Esophagus muscularis mucosa (tissue), 4 donors: ENCODE measurements at places on chromosomes 6 and 20.

- H3K27me3 ChIP-seq, result no peaks in the 10 kb centered on the region
- H3K4me3 ChIP-seq, result no peak overlapping the region
- H3K4me1 ChIP-seq, result no peaks in the 10 kb centered on the region
- DNase-seq, result no peak
- H3K27ac ChIP-seq, result no peak overlapping the region
Measured at GRCh38 chr20:37871751-37872150, 31.2 kb upstream of the VSTM2L start.

- H3K4me1 ChIP-seq, result peaks cover 8% of the 10 kb centered on the region
- H3K36me3 ChIP-seq, result no peaks in the 10 kb centered on the region
- no peak overlapping the region for H3K27ac ChIP-seq
- H3K27me3 ChIP-seq, result no peaks in the 10 kb centered on the region
- DNase-seq, result no peak
Measured at GRCh38 chr6:153090241-153090930, 40.7 kb downstream of the RGS17 start.

GRCh38 chr20:58650181-58650775 is 805 bp upstream of the STX16 start:
- H3K27ac ChIP-seq, result peak overlapping the region; percentile 95
- no peaks in the 10 kb centered on the region for H3K27me3 ChIP-seq
- no peaks in the 10 kb centered on the region for H3K36me3 ChIP-seq
- H3K4me3 ChIP-seq, result peak overlapping the region; percentile 88
- DNase-seq, result peak; percentile 85
- H3K4me1 ChIP-seq, result peaks cover 32% of the 10 kb centered on the region

GRCh38 chr6:143695969-143696663 is 18.4 kb downstream of the PHACTR2 start:
- no peaks in the 10 kb centered on the region for H3K27me3 ChIP-seq
- H3K36me3 ChIP-seq, result no peaks in the 10 kb centered on the region
- peak overlapping the region; percentile 55 for H3K27ac ChIP-seq
- no peak overlapping the region for H3K4me3 ChIP-seq

DNA sequence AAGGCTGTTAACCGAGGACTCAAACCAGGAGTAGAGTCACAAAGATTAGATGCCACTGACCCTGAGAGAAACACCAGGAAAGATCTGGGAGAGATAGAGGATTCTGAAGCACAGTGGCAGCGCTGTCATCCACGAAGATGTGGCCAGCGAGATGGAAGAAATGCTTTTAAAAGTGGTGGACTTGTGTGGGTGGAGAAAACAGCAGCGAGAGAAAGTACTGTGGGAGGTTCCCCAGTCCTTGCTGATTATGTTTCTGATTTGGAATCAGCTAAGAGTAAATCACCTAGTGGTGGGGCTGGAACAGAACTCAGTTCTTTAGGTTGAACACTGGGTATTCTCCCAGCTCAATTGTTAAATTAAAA is 435 bp upstream of the ZNF322 start:
- H3K27ac ChIP-seq, result peak overlapping the region; percentile 86
- H3K36me3 ChIP-seq, result peaks cover 19% of the 10 kb centered on the region
- H3K4me1 ChIP-seq, result peaks cover 44% of the 10 kb centered on the region
- DNase-seq, result peak; percentile 92
- no peaks in the 10 kb centered on the region for H3K27me3 ChIP-seq
- peak overlapping the region; percentile 82 for H3K4me3 ChIP-seq

DNA sequence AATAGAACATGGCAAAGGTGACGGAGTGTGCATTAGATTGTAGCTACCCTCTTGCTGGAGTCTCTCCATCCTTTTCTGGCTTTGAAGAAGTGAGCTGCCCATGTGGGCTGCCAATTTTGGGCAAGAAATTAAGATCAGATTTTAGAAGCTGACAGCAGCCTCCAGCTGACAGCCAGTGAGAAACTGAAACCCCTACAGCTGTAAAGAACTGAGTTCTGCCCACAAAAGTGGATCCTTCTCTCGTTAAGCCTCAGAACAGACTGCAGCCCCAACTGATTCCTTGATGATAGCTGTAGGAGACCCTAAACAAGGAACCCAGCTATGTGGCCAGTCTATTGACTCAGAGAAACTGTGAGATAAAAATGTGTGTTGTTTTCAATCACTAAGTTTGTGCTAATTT is 134.1 kb downstream of the CD109 start:
- no peak overlapping the region for H3K27ac ChIP-seq
- no peaks in the 10 kb centered on the region for H3K4me1 ChIP-seq
- H3K27me3 ChIP-seq, result no peaks in the 10 kb centered on the region
- DNase-seq, result no peak
- H3K4me3 ChIP-seq, result no peak overlapping the region

GRCh38 chr6:15904651-15905376 is 224.1 kb upstream of the MYLIP start:
- no peak overlapping the region for H3K4me3 ChIP-seq
- H3K27me3 ChIP-seq, result no peaks in the 10 kb centered on the region
- no peaks in the 10 kb centered on the region for H3K4me1 ChIP-seq
- no peak for DNase-seq
- no peak overlapping the region for H3K27ac ChIP-seq

GRCh38 chr20:31560746-31561598 is 44.1 kb upstream of the ID1 start:
- H3K4me3 ChIP-seq, result no peak overlapping the region
- DNase-seq, result no peak
- H3K27ac ChIP-seq, result peak overlapping the region; percentile 78
- H3K36me3 ChIP-seq, result peaks cover 25% of the 10 kb centered on the region
- H3K27me3 ChIP-seq, result no peaks in the 10 kb centered on the region

DNA sequence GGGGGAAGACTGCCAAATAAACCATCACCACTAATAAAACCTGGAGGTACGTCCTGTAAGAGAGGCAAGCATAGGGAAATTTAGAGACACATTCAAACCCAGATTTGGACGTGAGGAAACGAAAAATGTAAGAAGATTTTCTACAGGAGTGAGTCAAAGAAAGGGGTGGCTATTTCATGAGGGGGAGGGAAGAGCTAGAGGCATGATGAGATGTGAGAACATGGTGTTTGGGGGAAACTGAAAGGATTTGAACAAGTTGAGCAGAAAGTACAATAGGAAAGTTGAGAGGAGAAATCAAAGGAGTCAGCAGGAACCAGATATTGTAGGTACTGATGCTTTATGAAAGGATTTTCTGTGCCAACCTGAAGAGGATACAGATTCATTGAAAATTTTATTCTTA is 179.1 kb upstream of the HS3ST5 start:
- no peaks in the 10 kb centered on the region for H3K36me3 ChIP-seq
- no peak for DNase-seq
- no peak overlapping the region for H3K27ac ChIP-seq
- no peaks in the 10 kb centered on the region for H3K4me1 ChIP-seq

- no peak for DNase-seq
- no peaks in the 10 kb centered on the region for H3K27me3 ChIP-seq
- no peak overlapping the region for H3K4me3 ChIP-seq
- no peaks in the 10 kb centered on the region for H3K4me1 ChIP-seq
- H3K27ac ChIP-seq, result no peak overlapping the region
Measured at GRCh38 chr6:165920896-165921671, 246.6 kb downstream of the TBXT start.

- H3K27ac ChIP-seq, result no peak overlapping the region
- H3K27me3 ChIP-seq, result no peaks in the 10 kb centered on the region
- H3K36me3 ChIP-seq, result no peaks in the 10 kb centered on the region
Measured at GRCh38 chr6:138196122-138196738, 22.1 kb downstream of the PBOV1 start.

GRCh38 chr6:39602601-39603519 is 122.3 kb downstream of the KIF6 start:
- H3K36me3 ChIP-seq, result no peaks in the 10 kb centered on the region
- no peak for DNase-seq
- H3K27me3 ChIP-seq, result no peaks in the 10 kb centered on the region
- peaks cover 28% of the 10 kb centered on the region for H3K4me1 ChIP-seq

DNA sequence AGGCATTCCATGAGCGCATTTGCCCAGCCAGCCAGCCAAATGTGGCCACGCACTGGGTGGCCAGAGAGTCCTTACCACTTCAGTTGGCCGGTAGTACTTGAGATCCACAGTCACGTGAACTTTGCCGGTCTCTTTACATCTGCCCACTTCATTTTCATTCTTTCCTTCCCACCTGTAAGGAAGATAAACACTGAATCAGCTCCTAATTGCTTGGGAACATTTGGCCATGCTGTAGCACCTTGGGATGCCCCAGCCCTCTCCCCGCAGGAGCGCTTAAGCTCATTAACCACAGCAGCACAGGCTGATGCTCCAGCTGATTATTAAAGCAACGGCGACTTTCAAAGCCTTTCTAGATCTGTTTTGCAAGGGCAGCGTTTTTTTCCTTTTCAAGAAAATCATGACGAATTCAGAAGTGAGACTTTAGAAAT is 116.6 kb downstream of the FOXC1 start:
- H3K36me3 ChIP-seq, result no peaks in the 10 kb centered on the region
- H3K27ac ChIP-seq, result no peak overlapping the region
- H3K27me3 ChIP-seq, result no peaks in the 10 kb centered on the region
- no peaks in the 10 kb centered on the region for H3K4me1 ChIP-seq

- no peak overlapping the region for H3K4me3 ChIP-seq
- H3K36me3 ChIP-seq, result no peaks in the 10 kb centered on the region
- no peak for DNase-seq
- no peaks in the 10 kb centered on the region for H3K27me3 ChIP-seq
- no peaks in the 10 kb centered on the region for H3K4me1 ChIP-seq
- no peak overlapping the region for H3K27ac ChIP-seq
Measured at GRCh38 chr20:32007787-32008616, 2.2 kb upstream of the CCM2L start.

GRCh38 chr6:49513153-49513989 is 13.6 kb downstream of the GLYATL3 start:
- H3K36me3 ChIP-seq, result no peaks in the 10 kb centered on the region
- no peak for DNase-seq
- H3K4me3 ChIP-seq, result no peak overlapping the region
- H3K27me3 ChIP-seq, result no peaks in the 10 kb centered on the region
- H3K4me1 ChIP-seq, result no peaks in the 10 kb centered on the region
- H3K27ac ChIP-seq, result no peak overlapping the region

DNA sequence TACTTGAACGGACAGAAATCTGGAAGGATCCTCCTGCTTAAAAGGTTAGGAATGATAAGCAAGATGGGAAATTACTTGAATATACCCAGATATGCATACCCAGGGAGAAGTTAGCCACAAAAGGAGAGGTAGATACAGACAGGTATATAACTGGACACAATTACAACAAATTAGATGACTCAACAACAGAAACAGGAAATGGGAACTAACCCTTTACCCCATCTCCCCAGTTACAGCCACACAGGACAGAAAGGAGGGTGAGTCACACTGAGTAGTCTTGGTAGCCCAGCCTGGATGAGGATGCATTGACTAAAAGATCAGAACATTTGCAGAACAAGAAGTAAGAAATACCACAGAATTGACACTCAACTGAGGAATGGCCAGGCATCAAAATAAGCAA is 61.2 kb downstream of the C6orf52 start:
- no peak overlapping the region for H3K4me3 ChIP-seq
- H3K27me3 ChIP-seq, result no peaks in the 10 kb centered on the region
- H3K27ac ChIP-seq, result no peak overlapping the region
- H3K36me3 ChIP-seq, result no peaks in the 10 kb centered on the region
- H3K4me1 ChIP-seq, result no peaks in the 10 kb centered on the region

DNA sequence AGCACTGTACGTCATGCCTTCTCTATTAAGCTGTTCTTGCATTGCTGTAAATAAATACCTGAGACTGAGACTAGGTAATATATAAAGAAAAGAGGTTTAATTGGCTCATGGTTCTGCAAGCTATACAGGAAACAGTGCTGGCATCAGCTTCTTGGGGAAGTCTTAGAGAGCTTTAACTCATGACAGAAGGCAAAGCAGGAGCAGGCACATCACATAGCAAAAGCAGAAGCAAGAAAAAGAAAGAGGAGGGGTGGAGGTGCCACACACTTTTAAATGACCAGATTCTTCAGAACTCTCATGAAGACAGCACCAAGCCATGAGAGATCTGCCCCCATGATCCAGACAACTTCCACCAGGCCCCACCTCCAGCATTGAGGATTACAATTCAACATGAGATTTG is 30.1 kb downstream of the CYB5R4 start:
- no peaks in the 10 kb centered on the region for H3K4me1 ChIP-seq
- no peak overlapping the region for H3K27ac ChIP-seq
- DNase-seq, result no peak
- no peak overlapping the region for H3K4me3 ChIP-seq
- H3K27me3 ChIP-seq, result no peaks in the 10 kb centered on the region

GRCh38 chr6:15947923-15948322 is 181.0 kb upstream of the MYLIP start:
- DNase-seq, result no peak
- H3K4me3 ChIP-seq, result no peak overlapping the region
- no peaks in the 10 kb centered on the region for H3K27me3 ChIP-seq

DNA sequence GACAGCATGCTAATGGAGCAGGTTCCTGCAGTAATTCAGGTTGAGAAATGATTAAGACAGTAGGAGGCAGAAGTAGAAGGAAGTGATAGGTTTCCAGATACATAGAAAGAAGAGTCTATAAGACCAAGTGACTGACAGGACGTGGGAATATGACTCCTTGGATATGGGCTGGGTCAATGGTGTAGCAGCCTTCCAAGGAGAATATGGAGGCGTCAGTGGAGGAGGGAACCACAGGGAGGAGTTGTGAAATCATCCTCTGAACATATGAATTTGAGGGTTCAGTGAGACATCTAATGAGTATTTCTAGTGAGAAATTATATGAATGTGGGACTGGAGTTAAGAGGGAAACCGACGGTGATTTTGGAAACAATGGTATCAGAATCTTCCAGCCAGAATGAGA is 43.3 kb downstream of the NUDT3 start:
- peaks cover 23% of the 10 kb centered on the region for H3K4me1 ChIP-seq
- no peak overlapping the region for H3K27ac ChIP-seq

- no peak overlapping the region for H3K27ac ChIP-seq
- DNase-seq, result no peak
- peaks cover 10% of the 10 kb centered on the region for H3K36me3 ChIP-seq
- no peaks in the 10 kb centered on the region for H3K4me1 ChIP-seq
- no peak overlapping the region for H3K4me3 ChIP-seq
Measured at GRCh38 chr20:20411402-20411801, 43.5 kb downstream of the INSM1 start.

DNA sequence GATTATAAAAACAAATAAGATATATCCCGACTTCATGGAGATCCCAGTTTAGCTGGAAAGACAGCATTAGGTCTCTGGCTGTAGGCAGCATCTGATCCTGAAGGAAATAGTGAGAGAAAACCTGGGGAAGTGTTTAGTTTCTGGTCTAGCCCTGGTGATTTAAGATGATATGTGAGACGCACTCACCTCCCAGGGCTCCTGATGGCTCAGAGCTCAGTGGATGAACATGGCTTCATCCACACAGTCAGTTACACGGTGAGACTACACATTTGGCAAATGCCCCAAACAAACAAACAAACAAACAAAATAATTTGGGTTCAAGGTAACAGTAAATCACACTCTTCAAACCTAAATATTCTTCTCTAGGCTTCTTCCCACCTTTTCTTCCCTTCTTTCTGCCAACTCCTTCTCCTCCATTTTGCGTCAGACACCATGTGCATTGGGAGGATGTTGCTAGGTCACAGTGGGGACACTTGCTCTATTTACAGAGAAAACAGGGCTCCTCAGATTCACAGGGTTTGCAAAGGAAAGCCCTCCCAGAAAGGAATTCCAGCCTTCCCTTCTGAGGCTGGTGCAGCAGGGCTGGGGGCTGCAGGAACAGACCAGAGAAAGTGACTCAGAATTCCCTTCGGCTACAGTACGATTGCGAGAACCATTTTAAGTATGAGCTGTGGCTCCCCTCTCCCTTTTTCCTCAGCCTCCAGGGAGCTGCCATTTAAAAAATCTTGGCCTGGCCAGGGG is 59.6 kb upstream of the SALL4 start:
- no peak overlapping the region for H3K27ac ChIP-seq
- H3K36me3 ChIP-seq, result no peaks in the 10 kb centered on the region
- no peaks in the 10 kb centered on the region for H3K27me3 ChIP-seq
- no peak for DNase-seq
